Suppressor macrophage (primary cell): ENCODE measurements at places on chromosomes 4 and X.

- DNase-seq = no peak
Measured at GRCh38 chr4:111812760-111813159, 332.5 kb upstream of the FAM241A start.

DNA sequence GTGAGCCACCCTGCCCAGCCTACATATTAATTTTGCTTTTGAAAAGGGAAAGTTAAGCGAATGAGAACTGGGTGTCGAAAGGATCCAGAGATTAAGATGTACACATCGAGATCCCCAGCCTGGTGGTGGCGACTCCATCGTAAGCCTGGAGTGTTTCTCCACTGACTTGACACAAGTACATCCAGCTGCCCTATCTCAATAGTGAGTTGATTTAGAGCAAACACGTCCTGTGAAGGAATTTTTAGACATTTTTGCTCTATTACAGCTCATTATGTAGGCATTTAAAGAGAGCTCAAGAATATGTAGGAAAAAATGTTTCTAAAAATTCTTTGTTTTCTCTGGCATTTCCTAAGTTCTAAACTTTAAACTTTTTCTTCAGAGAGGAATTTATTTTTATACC, 11.7 kb upstream of the CLDN34 start:
- no peak for DNase-seq

- no peak for DNase-seq
Measured at GRCh38 chrX:7420717-7421116, 272.8 kb upstream of the PUDP start.

- DNase-seq = no peak
Measured at GRCh38 chrX:132369617-132370326, 119.1 kb downstream of the MBNL3 start.
